Keratinocyte (primary cell): ENCODE measurements at places on chromosomes 7 and 10.

DNA sequence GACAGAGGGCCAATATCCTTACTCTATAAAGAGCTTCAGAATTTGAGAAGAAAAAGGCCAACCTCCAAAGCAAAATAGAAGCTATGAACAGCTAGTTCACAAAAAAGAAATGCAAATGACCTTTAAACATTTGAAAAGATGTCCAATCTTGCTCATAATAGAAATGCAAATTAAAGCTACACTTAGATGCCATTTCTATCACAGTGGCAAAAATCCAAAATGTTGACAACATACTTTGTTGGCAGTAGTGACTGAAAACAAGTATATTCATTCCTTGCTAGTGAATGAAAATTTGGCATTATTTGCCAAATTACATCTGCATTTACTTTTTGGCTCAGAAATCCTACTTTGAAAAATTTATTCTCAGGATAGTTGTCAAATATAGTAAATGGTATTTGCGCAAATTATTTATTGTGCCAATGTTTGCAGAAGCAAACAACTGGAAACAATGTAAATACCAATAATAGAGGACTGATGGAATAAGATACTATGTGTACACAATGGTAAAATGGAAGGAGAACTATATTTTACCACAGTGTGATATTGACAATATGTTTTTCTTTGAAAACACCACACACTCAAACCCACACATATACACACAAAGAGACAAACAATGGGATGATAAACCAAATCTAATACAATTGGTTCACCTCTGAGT, 9.4 kb downstream of the TMEM106B start:
- no peak for DNase-seq

DNA sequence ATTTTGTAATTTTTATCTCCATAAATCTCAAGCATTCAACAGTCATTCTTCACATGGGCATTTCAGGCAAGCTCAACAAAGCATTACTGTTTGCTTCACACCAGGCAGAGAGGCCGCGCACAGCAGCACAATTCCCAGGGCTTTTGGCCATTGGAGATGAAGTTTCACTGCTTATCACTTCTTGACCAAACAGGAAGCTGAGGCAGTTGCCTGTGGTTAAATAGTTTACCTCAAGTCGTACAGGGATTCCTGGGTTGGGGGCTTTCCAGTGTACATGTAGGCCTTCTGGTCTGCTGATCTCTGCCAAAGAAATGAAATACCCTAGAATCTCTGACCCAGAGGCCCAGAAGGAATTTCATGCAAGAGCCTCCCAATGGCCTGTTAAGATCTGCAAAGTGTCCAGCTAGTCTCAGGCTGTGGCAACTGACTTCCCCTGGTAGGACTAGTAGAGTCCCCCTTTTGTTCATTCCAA, 11.2 kb upstream of the PRDX3 start:
- no peak for DNase-seq

GRCh38 chr7:35988818-35989217, 164.2 kb upstream of the EEPD1 start:
- no peak for DNase-seq

DNA sequence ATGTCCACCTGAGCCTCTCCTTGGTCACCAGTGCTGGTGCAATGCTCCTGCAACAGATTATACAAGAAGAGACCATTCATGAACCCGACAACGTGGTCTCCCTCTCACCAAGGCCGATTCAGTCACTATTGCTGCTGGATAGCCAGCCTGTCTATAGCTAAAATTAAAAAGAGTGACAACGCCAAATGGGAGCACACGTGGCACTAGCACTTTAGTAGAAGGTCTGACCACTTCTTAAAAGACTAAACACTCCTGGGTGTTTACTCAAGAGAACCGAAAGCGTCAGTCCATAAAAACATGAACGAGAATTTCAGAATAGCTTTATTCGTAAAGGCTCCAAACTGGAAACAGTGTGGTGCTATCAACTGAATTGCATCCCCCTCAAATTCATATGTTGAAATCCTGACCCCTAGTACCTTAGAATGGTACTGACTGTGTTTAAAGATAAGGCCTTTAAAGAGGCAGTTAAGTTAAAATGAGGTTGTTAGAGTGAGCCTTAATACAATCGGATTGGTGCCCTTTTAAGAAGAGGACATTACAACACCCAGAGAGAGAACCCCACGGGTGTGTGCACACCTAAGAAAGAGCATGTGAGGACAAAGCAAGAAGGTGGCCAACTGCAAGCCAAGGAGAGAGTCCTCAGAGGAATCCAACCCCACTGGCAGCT, 4.4 kb upstream of the GALNTL5 start:
- no peak for DNase-seq

DNA sequence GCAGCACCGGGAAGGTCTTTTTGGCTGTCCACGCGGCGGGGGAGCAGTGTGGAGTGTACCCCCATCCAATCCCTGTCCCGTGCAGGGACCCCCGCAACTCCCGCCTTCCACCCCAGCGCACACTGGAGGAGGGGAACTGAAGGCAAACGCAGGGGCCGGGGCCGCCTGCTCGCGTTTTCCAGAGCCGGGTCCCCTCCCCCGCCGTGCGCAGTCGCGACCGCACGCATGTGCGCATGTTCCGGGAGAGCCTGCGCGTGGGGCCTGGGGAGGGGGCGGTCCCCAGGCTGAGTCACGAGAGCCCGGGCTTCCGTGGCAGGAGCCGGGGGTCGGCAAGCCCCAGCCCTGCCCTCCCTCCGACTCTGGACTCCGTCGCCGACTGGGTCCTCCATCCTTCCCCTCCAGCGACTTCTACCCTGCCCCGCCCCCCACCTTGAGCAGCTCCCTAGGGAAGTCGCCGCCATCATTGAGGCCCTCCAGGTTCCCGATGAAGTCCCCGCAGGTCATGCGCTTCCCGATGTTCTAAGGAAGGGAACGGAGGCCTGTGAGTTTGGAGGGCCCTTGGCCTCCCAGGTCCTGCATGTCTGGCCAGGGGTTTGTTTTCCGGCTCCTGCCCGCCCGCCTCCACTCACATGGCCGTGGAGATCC, 8.0 kb downstream of the PSD start:
- no peak for DNase-seq

DNA sequence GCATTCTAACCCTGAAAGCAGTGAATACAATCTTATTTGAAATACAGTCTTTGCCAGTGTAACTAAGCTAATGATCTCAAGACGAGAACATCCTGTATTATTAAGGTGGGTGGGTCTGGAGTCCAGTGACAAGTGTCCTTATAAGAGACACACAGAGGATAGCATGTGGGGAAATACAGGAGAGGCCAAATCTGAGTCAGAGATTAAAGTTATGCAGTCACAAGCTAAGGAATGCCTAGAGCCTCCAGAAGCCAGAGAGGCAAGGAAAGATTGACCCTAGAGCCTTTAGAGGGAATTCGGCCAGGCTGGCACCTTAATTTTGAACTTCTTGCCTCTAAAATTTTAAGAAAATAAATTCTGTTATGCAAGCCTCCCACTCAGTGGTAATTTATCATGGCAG, 87.5 kb upstream of the HGF start:
- no peak for DNase-seq

GRCh38 chr10:119248681-119249080, 41.3 kb downstream of the GRK5 start:
- no peak for DNase-seq

DNA sequence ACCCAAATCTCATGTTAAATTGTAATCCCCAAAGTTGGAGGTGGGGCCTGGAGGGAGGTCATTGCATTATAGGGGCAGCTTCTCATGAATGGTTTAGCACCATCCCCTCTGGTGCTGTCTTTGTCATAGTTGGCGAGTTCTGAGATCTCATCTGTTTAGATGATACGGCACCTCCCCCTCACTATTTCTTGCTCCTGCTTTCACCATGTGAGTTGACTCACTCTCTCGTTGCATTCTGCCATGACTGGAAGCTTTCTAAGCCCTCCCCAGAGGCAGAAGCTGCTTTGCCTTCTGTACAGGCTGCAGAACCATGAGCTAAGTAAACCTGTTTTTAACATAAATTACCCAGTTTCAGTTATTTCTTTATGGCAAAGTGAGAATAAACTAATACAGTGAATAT, 18.9 kb upstream of the ZNF138 start:
- DNase-seq: no peak

DNA sequence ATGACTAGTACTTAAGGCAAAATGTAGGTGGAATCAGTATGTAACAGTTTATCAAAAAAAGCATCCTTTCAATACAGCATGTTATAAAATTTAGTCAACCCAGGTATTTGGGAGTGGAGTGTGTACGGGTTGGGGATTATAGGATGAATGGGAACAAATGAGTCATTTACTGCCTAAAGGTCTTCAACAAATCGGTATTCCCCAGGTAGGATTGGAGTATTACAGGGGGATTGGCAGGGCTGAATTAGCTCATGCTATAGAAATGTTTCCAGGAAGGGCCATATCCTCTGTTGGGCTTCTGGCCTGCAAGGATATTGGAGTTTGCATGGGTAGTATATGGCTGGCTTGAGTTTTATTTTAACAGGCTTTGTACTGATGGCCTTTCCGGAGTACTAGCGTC, 723.7 kb downstream of the SORCS1 start:
- DNase-seq: no peak

DNA sequence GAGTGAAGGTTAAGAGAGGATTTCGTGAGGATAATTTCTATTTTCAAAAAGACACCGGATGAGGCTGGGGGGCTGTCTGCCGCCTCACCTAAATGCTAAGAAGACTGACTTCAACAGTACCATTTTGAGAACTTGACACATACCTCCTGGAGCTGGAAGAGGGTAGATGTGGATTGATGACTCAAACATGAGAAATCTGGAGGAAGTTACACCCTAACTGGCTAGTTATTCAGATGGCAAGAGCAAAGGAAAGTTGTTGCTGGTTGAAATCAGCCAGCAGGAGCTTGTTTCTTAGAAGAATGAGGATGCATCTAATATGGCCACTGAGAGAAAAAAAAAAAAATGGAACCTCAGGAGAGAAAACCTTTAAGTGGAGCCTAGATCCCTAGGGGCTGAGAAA, 76.2 kb upstream of the KIAA1217 start:
- DNase-seq: peak; percentile 13

- no peak for DNase-seq
Observed at GRCh38 chr7:27183682-27184336, 1.2 kb downstream of the HOXA11 start.
